Breast epithelium (tissue), 4 donors: ENCODE measurements at places on chromosomes 3 and 15. TPM values are rescaled to one million over a fixed set of nuclear protein-coding genes. Genes with fewer than 3 reads are reported as not detected.

GRCh38 chr3:37753428-37753827 lies 108.3 kb upstream of the CTDSPL start:
- DNase-seq: no peak

DNA sequence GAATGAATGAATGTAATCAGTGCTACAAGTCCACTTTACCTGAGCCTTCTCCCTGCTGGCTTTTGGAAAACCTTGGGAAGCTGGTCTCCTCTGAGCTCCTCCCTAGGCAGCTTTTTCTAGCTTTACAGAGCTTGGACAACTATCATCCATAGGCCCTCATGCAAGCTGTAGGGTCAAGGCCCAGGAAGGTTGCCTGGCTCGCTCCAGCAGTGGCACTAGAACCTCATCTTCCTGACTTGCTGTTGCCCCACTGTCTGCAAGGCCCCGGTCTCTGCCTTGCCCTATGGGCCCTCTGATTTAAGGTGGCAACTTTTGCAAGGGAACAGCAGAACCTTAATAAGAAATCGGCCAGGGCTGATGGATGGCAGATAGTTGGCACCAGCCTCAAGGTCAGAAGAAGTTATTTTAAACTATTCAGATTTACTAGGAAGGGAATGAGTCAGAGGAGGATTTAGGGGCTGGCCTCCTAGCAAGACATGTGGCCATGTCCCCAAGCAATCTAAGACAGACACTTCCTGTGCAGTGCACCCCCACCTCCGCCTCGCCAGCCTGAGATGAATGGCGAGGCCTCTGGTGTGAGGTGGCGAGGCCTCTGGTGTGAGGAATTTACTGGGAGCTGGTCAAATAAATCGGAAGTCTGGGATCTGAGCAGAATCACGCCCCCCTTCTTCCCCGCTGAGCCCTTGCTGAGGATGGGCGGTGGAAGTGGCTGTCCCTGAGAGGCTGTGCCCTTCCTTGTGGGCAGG lies 180.8 kb downstream of the MEGF11 start:
- no peak for DNase-seq

DNA sequence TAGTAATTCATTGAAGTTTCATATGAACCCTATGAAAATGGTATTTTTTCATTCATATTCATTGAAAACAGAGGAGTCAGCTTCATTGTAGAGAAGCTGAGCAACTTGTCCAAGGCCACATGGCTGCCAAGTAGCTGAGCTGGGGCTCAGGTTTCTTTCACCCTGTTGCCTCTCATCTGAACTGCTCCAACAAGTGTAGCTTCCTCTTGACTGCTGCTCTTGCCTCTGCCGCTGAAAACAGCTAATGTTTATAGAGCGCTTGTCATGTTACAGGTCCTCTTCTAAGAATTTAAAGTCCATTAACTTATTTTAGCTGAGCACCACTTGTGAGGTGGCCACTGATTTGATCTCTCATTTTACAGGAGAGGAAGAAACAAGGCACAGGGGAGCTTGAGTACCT lies 81.1 kb downstream of the PDCD6IP start:
- no peak for DNase-seq

GRCh38 chr3:48459773-48460516 lies 13.4 kb downstream of the ATRIP start:
- no peak for DNase-seq

GRCh38 chr15:67820992-67821783 lies 4.1 kb upstream of the SKOR1 start:
- no peak for DNase-seq

GRCh38 chr3:127077068-127077467 lies 94.2 kb downstream of the PLXNA1 start:
- DNase-seq: no peak

Gene ETV5
- 16.1 TPM for total RNA-seq

Gene BSN
- total RNA-seq: 0.48 TPM

Gene RASL12
- total RNA-seq: 20.6 TPM
